AG09319 (cell line): ENCODE measurements at places on chromosomes 1 and 21.

- DNase-seq: no peak
Measured at GRCh38 chr1:175332515-175332914, 139.9 kb upstream of the KIAA0040 start.

DNA sequence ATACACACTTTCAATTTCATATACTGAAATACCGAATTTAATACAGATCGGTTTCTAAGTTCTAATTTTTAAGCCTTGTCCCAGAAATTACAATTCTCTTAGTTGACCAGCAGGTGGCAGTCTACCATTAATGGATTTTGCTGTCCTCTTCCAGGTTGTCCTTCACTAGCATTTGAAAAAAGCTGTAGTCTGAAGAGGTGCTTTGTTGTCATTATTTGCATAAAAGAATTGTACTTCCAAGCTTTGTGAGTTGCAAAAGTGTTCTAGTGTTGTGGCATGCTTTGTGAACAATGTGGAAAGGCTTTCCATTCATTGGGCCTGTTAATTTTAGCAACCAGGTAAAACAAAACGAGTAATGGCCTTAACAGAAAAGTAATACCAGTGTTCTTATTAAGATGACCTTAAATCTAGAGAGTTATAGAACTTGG lies 193.6 kb downstream of the RPS6KC1 start:
- DNase-seq: peak; percentile 22

GRCh38 chr1:150210706-150211105 lies 25.2 kb downstream of the ANP32E start:
- no peak for DNase-seq

- no peak for DNase-seq
Measured at GRCh38 chr1:40872276-40872675, 10.1 kb upstream of the CITED4 start.

- peak; percentile 93 for DNase-seq
Measured at GRCh38 chr1:19450811-19451515, 34.4 kb downstream of the CAPZB start.

DNA sequence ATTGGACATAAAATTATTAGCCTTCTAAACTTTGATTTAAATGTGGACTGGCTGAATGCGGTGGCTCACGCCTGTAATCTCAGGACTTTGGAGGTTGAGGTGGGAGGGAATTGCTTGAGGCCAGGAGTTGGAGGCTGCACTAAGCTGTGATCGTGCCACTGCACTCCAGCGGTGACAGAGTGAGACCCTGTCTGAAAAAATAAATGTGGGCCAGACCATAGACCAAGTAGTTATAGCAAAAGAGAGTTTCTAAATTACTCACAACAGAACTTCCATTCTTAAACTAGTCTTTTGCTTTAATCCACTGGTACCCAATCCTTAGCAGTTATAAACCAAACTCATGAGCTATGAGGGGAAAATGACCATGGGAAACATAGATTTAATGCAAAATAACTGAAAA lies 35.2 kb downstream of the RAP1A start:
- DNase-seq: no peak

- no peak for DNase-seq
Measured at GRCh38 chr1:151036356-151036755, at the start of gene BNIPL. Gene BNIPL (plus strand): TSS chr1:151036586. CDS start chr1:151036726, 140 bp downstream.

DNA sequence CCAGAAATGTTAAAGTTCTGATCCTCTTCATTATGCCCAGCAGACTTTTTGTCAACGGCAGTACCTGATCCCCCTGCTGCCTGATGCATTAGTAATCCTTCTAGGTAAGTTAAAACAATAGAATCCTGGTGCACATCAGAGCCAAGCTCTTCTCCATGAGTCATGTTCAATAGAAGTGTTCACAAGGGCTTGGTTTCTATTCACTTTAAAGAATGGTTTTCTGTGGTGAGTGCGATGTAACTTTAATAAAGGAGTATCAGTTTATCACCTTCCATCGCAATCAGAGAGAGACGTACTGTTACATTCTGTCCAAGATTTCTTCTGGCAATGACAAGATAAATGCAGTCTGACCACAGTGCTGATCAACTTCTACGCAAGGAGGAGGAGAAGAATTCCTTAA lies 96.8 kb downstream of the NRIP1 start:
- DNase-seq: no peak

DNA sequence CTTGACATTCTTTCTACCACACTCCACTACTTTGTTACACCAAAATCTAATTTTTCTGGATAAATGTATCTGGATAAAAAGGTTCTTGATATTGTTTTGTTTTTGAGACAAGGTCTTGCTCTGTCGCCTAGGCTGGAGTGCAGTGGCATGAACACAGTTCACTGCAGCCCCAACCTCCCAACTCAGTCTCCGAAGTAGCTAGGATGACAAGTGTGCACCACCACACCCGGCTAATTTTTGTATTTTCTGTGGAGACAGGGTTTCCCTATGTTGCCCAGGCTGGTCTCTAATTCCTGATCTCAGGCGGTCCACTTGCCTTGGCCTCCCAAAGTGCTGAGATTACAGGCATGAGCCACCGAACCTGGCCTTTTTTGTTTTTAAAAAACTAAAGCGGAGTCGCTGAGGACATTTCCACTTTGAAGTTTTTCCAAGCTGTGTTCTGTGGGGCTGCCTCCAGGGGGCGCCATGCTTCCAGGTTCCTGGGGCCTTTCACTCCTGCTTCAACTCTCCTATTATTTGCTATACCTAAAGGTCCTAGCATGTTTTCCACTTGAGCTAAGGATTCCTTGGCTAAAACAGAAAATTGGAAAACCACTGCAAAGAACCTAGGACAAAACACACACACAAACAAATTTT lies 14.1 kb upstream of the NCMAP start:
- no peak for DNase-seq

DNA sequence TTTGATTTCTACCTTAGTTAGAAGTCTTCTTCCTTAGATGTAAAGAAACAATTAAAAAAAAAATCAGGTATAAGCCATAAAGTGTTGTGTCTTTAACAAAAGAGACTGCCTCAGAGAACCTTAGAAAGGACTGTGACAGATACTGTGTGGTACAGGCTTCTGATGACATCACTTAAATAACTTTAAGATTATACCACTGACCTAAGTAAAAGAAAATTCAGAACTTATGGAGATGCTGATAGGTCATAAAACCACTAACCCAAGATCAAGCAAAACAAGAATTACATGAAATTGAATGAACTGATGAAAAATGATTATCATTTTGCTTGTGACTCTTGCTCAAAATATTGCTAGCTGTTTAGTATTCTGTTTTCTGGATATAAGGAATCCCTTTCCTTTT lies 220.8 kb downstream of the NRIP1 start:
- no peak for DNase-seq

- no peak for DNase-seq
Measured at GRCh38 chr1:50497007-50497406, 73.8 kb upstream of the DMRTA2 start.

- DNase-seq: no peak
Measured at GRCh38 chr21:41768437-41769042, 1.7 kb upstream of the RIPK4 start.

DNA sequence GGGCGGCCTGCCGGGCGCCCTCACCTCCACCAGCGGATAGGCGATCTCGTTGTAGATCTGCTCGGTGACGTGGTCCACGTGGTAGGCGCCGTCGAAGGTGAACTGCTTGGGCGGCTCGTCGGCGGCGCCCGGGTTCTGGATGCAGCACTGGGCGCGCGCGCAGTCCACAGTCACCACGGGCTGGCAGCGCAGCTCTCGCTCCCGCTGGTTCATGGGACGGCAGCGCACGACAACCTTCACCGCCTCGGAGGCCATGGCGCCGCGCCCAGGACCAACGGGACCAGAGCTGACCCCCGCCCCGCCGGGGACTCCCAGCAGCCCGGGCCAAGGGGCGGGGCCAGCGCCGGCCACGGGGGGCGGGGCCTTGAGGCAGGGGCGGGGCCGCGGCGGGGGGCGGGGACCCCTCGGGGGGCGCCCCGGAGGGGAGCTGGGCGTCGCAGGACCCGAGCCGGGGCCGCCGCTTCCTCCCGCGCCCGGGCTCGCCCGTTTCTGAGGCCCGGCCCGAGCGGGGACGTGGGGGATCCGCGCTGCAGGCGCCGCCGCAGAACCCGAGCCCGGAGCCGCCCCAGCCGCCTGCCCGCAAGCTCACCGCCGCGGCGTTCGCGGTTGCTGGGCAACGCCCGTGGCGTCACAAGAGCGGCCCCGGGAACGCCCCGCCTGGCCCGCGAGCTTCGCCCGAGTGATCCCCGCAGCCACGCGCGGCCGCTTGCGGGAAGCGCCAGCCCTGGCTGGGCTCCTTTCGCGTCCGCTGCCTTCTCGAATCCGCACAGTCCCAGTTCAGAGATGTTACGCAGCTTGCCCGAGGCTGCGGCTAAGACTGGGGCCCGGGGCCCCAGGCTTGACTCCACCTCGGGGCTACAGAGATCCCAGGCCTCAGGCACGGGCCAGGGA lies at the start of gene KIF17:
Gene KIF17, minus strand, starts transcription at position 556 of the 891 bp plus-strand sequence. Its CDS starts 301 bp downstream, at position 255.
- DNase-seq: peak; percentile 41

DNA sequence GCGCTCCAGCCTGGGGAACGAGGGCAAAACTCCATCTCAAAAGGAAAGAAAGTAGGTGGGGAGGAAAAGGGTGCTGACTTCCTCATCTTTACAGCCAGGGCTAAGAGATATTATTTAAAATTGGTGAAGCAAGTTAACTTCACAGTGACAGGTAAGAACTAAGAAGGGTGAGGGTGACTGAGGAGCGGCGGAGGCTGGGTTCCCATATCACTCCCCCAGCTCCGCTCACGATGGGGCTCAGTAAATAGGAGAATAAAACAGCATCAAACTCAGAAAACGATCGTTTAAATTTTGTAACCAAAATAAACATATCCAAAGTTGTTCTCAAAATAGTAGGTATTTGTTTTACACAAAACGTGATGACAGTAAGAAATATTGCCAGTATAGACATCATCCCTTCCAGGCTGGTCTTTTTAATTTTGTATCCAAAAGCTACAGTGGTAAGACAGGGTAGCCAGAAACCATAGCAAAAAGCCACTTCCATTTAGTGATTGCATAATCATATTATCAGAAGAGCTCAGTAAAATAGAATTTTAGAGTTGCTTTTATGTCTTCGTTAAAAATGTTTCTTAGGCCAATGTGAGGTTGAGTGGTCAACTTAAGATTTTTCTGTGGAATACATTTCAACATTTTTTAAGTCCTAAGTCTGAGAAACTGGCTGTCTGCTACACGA lies 26.2 kb upstream of the ADARB1 start:
- DNase-seq: no peak

GRCh38 chr1:202812176-202813026 lies 1.6 kb downstream of the PCAT6 start:
- no peak for DNase-seq
